Activated gamma-delta T cell (primary cell): ENCODE measurements at places on chromosomes 2 and 18.

GRCh38 chr2:181989099-181989498 lies 3.4 kb downstream of the PPP1R1C start:
- no peak for DNase-seq

DNA sequence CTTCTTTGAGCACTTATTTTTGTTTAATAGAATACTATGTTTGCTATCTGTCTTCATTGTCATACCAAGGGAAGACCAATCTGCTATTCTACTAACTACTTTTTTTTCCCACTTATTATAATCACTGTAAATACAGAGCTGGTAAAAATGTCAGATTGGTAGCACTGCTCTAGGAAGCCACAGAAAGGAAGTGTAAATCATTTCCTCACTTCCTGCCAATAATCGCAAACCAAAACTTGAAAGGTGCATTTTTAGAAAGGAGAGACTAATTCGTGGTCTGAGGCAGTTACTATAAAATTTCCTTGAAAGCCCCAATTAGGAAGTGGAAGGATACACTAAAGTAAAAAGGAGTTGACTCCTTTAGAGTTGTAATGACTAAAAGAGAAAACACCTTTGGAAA lies 13.9 kb upstream of the THSD7B start:
- DNase-seq, result no peak

- DNase-seq, result no peak
Observed at GRCh38 chr2:51013933-51014526, 17.9 kb downstream of the NRXN1 start.

DNA sequence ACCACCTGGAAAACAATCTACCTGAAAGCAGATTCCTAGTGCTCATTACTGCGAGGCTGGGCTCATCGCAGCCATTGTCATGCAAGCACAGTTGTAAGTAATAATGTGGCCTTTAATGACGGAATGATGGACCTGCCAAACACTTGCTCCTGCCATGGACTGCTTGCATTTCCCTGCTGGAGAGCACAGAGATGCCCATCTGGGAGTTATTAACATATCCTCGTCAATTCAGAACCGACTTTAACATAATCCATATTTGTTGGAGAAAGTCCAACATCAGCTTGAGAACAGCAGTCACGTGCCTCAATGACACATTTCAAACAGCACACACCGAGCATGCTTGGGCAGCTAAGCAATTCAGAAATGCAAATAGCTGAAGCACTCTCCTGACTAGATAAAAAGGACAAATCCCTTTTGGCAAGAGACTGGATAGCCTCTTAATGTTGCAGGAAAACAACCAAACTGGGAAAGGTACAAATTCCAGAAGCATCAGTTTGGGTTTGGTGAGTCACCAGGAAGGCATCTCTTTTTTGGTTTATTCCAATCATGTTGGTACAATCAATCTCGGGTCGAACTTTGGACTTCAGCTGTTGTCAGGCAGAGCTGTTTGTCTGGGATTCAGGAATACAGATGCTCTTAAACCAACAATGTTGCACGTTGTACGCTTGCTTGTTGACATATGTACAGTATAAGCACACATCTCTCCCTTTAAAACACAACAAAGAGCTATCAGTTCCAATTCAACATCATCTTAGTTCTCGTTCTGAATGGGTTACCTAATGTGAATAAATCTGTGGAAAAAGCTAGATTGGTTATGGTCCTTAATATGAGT lies 395.8 kb downstream of the LNPK start:
- no peak for DNase-seq

- no peak for DNase-seq
Observed at GRCh38 chr2:27152102-27152795, 3.4 kb downstream of the TCF23 start.

DNA sequence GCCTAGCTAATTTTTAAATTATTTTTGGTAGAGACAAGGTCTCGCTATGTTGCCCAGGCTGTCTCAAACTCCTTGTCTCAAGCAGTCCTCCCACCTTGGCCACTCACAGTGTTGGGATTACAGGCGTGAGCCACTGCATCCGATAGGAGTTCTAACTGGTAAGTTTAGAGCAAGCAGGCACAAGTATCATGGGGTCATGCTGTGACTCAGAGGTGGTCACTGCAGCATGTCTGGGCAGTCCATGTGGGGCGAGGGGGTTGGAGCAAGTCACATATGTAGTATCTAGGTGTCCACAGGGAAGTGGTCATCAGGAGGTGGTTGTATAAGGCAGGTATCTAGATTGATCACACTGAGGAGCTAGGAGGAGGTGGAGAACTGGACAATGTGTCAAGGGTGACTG lies 22.7 kb upstream of the STARD7 start:
- DNase-seq, result no peak
